ENCODE measurements at places on chromosomes 4 and X. TPM values are rescaled to one million over a fixed set of nuclear protein-coding genes. Genes with fewer than 3 reads are reported as not detected.

DNA sequence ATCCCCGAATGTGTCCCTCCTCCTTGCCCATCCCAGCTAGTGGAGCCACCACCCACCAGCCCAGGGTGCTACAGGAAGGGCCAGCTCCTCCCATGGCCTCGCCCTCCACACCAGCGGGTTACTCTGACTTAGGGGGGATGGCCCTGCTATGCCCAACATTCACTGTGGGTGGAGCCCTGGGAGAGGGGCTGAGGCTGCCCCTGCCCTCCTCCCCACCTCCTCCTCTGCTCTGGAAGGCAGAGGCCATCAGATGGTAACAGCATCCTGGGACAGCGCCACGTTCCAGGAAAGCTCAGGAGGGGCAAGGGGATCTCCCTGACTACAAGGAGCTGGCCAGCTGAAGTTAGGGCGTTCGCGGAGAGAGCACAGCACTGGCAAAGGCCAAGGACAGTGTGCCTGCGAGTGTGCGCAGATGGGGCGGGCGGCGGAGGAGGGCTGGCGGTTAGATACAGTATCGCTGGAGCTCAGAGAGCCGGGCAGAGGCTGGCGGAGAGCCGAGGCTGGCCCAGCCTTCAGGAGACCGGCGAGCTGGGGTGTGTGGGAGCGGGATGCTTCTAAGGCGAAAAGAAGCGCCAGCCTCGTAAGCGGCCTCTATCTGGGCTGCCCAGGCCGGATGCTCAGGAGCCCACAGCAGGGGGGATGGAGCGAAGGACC is 1.5 kb downstream of the JAKMIP1 start:
- DNase-seq: no peak
- peaks cover 3% of the 10 kb centered on the region for H3K4me1 ChIP-seq
- H3K27ac ChIP-seq: no peak overlapping the region
- H3K36me3 ChIP-seq: no peaks in the 10 kb centered on the region
- no peak overlapping the region for H3K4me3 ChIP-seq

DNA sequence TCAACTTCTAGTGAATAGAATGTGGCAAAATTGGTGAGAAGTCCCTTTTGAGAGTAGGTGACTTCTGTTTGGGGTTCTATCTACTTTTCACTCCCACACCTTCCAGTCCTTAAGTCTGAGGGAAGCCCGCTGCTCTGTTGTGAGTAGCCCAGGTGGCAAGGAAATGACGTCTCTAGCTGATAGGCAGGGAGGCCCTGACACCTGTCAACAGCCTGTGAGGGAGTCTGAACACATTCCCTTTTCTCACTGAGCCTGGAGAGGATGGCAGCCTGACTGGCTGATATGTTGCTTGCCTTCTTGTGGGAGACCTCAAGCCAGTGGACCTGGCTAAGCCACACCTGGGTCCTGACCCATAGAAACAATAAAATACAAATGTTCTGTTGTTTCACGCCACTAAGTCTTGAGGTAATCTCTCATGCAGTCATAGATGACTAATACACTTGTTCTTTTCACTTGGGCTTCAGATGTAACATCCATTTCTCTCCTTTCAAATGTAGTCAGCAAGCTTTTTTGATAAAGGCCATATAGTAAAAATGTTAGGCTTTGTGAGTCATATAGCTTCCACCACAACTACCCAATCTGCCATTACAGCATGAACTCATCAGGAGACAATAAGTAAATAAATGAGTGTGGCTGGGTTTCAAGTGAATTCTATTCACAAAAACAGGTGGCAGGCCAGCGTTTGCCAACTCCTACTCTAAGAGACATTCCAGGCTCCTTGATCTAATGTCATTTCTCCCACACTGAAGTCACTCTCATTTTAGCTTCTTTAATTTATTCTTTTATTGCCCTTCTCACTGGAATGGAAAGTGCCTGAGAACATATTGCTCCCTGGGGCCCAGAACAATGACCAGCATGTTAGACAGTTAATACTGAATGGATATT is 265.1 kb upstream of the MAD2L1 start:
- H3K36me3 ChIP-seq: no peaks in the 10 kb centered on the region
- no peak overlapping the region for H3K4me3 ChIP-seq
- no peak overlapping the region for H3K27ac ChIP-seq
- no peak for DNase-seq
- H3K27me3 ChIP-seq: no peaks in the 10 kb centered on the region

DNA sequence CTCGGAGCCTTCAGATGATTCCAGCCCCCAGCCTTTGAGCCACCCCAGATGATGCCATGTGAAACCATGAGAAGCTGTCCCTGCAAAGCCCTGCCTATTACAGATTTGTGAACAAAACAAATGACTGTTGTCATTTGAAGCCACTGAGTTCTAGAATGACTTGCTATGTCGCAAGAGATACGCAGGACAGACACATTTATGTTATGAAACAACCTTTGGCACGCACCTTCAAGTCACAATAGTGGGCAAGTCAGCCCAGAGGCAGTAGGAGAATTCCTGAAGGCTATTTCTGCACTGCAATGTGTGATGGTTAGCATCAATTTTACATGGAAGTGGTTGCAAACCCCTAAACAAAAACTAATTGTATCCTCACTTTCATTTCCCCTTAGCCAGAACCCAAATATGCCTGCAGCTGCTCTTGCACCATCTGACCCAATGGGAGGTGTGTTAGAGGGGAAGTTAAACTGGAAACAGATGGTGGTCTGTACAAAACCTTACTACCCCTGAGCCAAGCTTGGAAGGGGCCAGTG is 174.4 kb upstream of the ATP6AP2 start:
- no peaks in the 10 kb centered on the region for H3K27me3 ChIP-seq
- H3K4me1 ChIP-seq: no peaks in the 10 kb centered on the region
- DNase-seq: no peak
- H3K36me3 ChIP-seq: no peaks in the 10 kb centered on the region

- H3K27me3 ChIP-seq: no peaks in the 10 kb centered on the region
- no peak overlapping the region for H3K27ac ChIP-seq
- no peak for DNase-seq
Measured at GRCh38 chrX:80512924-80513323, 92.7 kb downstream of the TENT5D start.

GRCh38 chr4:138070816-138071215 is 171.3 kb downstream of the SLC7A11 start:
- no peak overlapping the region for H3K4me3 ChIP-seq
- H3K4me1 ChIP-seq: no peaks in the 10 kb centered on the region
- no peaks in the 10 kb centered on the region for H3K27me3 ChIP-seq
- no peak for DNase-seq

DNA sequence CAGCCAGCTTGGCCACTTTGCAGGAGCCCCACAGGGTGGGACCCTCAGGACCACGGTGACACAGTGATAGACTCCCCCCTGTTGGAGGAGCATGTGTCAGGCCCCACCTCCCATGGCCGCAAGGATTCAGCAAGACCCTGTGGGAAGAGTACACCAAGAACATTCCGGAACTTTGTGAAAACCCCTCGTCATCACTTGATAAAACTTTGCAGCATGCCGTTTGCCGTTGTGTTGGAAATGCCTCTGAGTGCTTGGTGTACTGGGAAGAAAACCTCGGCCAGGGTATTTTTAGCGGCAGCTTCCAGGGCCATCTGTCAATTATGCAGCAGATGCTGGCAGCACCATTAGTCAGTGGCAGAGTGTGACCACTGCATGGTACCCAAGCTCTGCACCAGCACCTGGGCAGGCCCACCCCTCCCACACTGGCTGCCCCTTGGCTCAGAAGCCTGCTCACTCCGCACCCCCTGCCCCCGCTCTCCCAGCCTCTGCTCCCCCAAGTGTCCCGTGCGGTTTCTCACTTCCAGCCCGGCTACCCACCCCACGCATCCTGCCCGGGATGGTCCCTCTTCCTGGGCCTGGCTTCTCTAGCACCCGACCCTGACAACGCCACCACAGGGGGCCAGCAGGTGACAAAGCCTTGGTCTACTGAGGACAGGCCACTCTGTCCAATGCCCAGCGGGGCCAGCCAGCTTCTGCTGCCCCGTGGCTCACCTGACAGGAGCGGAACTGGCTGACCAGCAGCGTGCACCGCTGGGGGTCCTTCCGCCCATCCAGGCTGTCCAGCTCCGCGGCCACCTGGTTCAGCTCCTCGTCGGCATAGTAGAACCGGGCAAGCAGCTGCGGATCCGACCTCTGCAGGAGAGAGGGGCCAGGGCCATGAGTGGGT is 65.0 kb downstream of the ZFYVE28 start:
- H3K4me3 ChIP-seq: no peak overlapping the region
- H3K27me3 ChIP-seq: no peaks in the 10 kb centered on the region
- H3K27ac ChIP-seq: no peak overlapping the region
- H3K36me3 ChIP-seq: no peaks in the 10 kb centered on the region
- no peaks in the 10 kb centered on the region for H3K4me1 ChIP-seq

GRIA2 gene
- not detected for polyA plus RNA-seq

PCDH10 gene
- 100 TPM for polyA plus RNA-seq

LIMCH1 gene
- polyA plus RNA-seq: 14.3 TPM

MAGEA10 gene
- polyA plus RNA-seq: not detected

Data from endothelial cell of umbilical vein (primary cell).